ENCODE measurements at places on chromosomes 4 and X.
A peak's percentile ranks its signal among the peaks of the same experiment; 100 is the strongest.

DNA sequence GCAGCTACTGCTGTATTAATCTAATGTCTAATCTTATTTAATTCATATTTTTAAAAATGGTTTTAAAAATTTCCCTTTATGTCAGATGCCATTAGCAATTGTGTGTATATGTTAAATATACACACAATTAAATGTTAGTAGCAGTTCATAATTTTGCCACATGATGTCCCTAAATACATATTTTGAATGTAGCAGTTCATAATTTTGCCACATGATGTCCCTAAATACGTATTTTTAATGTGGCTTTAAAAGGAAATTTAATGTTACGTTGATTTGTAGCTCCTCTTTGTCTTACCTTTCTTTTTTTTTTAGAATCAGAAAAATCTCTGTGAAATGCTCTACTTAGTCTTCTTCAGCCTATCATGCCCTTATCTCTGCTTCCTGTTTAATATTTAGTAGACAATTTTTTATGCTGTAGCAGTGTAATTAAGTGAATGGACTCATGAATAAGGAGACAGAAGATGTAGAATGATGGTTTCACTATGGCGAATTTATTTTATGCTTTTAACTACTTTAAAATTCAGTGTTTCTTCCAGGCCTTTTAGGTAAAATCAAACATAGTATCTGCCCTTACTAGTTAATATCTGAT, 26.1 kb downstream of the RBM46 start:
- DNase-seq: peak; percentile 36

GRCh38 chr4:47287735-47288134, 175.8 kb downstream of the COMMD8 start:
- peak; percentile 15 for DNase-seq

DNA sequence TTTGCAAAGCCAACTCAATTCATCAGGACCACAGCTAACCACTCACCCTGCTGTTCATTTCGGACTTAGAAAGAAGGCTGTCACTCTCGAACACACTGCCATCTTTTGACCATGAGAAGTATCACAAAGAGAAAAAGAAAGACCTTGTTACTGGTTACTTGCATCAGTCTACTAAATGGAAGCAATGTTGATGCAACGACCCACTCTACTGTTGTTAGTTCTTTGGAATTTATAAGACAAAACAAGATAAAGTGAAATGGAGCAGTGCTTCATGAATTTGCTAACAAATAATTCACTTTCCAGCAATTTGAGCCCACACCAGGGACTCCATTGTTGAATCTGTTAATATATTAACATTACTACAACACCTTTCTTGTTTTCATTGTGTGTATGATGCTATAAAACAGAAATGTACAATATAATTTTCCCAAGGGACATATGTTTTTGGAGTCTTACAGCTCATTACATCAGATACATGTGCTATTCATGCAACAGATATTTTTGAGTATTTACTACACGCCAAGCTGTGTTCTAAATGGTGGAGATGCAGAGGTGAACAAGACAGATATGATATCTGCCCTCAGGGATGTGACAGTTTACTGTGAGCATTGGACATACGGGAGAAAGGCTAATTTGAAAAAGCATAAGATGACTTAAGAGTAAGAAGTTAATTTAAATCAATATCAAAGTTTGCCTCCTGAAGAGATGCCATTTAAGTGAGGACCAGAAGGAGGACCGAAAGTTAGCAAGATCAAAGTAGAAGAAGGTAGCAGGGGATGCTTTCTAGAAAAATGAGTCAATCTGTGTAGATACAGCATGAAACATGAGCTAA, 87.2 kb downstream of the AREG start:
- peak; percentile 83 for DNase-seq

DNA sequence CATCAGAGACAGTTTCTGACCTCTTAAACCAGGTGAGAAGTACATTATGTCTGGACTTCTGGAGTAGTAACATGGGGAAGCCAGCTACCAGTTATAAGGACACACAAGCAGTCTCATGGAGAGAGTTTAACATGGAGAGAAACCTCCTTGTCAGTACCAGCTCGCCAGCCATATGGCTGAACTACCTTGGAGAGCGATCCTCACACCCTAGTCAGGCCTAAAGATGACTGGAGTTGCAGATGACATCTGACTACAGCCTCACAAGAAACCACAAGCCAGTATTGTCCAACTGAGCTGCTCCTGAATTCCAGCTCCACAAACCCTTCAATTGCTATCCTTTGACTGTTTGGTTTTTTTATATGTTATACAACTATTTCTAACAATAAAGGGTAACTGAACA, 49.8 kb downstream of the PDHA2 start:
- DNase-seq: no peak

GRCh38 chr4:14289708-14290107, 662.2 kb upstream of the BOD1L1 start:
- no peak for DNase-seq

- DNase-seq: no peak
These were observed 19.7 kb downstream of the GABRB1 start for GRCh38 chr4:47050761-47051725.

- no peak for DNase-seq
These were observed 69.8 kb downstream of the FHDC1 start for GRCh38 chr4:153005899-153006381.

DNA sequence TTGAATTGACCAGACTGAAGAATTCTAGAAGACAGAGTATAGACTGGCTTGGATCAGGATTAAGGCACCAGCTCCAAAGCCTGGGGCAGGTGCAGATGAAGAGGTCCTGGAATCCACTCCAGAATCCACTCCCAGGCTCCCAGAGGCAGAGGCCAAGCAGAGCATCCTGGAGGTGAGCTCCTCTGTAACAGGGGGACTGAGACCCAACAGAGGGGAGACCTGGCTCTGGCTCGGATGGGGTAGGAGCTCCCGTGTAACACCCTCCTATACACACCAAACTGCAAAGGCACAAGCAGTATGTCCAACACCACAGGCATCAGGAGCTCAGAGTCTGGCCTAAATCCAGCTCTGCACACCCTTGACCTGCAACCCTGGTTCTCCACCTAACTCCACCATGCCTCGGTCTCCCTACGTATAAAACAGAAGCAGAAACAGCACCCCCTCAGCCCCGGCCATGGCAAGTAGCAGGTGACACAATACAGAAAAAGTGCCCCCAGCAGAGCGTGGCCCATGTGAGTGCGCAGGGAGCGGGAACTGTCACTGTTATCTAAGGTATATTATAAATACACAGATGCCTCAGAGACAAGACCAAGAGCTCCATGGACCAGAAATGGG, 14.9 kb downstream of the RNF212 start:
- DNase-seq: no peak

DNA sequence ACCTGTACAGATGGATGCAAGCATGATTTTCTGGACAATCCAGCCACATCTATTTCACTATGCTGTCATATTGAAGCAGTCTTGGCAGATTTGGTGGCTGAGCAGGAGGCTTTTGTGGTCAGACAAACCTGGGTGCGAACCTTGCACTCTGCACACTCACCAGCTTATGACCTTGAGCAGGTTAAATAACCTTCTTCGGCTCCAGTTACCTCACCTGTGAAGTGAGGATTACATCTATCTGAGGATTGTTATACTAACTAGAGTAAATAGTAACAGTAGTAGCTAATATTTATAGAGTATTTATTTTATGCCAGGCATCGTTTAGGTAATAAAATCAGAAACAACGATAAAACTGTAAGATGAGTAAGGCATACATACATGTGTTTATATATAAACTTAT, 150.0 kb downstream of the PPP3CA start:
- DNase-seq: no peak

- DNase-seq: no peak
These were observed 60.2 kb upstream of the HPGD start for GRCh38 chr4:174582463-174582862.

GRCh38 chrX:107826238-107827029, 768 bp downstream of the MID2 start:
- DNase-seq: no peak

DNA sequence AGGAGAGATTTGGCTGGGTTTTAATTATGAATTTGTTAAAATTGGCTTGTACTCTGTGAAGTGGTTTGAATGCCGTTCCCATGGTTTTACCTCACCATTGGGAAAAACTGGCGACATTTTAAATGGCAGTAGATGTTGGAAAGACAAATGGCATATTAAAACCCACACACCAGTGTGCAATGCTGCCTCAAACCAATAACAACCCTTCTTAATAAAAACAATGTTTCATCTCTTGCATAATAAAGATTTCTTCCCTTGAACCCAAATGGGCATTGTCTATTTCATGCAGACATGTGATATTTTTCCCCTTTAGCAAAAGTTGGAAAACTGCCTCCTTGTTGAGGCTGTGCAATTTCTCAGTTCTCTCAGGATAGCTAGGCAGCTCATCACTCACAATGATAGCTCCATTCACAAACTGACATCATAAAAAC, 33.7 kb downstream of the GABRB1 start:
- DNase-seq: no peak

Measured in AML-193 (cell line).